CD4-positive, CD25-positive, alpha-beta regulatory T cell (primary cell): ENCODE measurements at places on chromosomes 12 and 14. TPM values are rescaled to one million over a fixed set of nuclear protein-coding genes. Genes with fewer than 3 reads are reported as not detected.

C12orf54 gene
- not detected for total RNA-seq

SSPN gene
- total RNA-seq: not detected

MSI1 gene
- not detected for total RNA-seq

SAMD15 gene
- total RNA-seq: 0.42 TPM

SYCP3 gene
- total RNA-seq: 0.27 TPM

FOXN4 gene
- total RNA-seq: not detected

LMO3 gene
- not detected for total RNA-seq

TXNDC16 gene
- 19.5 TPM for total RNA-seq

HNF1A gene
- not detected for total RNA-seq

TMTC2 gene
- 6.3 TPM for total RNA-seq

PLXNC1 gene
- 13.8 TPM for total RNA-seq

KIF26A gene
- total RNA-seq: 0.07 TPM

IGF1 gene
- not detected for total RNA-seq

PRB2 gene
- total RNA-seq: not detected

NPFF gene
- not detected for total RNA-seq

CCDC198 gene
- total RNA-seq: not detected

FAM161B gene
- 4.6 TPM for total RNA-seq

RNU4-1 gene
- total RNA-seq: 1,793 TPM

BIN2 gene
- total RNA-seq: 273 TPM

CLEC2A gene
- total RNA-seq: not detected

ZDHHC17 gene
- total RNA-seq: 51.2 TPM

HCAR3 gene
- not detected for total RNA-seq

SLC38A2 gene
- 186 TPM for total RNA-seq

ARG2 gene
- 4.3 TPM for total RNA-seq

HCAR1 gene
- not detected for total RNA-seq

SMIM41 gene
- total RNA-seq: 0.54 TPM

PUS1 gene
- 26.0 TPM for total RNA-seq

ZFHX2 gene
- total RNA-seq: 0.42 TPM

CCDC175 gene
- 0.22 TPM for total RNA-seq

APOLD1 gene
- 3.9 TPM for total RNA-seq

SERPINA10 gene
- not detected for total RNA-seq

OTUB2 gene
- total RNA-seq: 0.25 TPM

SDR9C7 gene
- not detected for total RNA-seq

OR2AP1 gene
- 0.25 TPM for total RNA-seq

GUCY2C gene
- not detected for total RNA-seq

TAOK3 gene
- 97.8 TPM for total RNA-seq

C14orf132 gene
- 1.2 TPM for total RNA-seq

A2ML1 gene
- not detected for total RNA-seq

PSME1 gene
- total RNA-seq: 294 TPM

NKX2-8 gene
- not detected for total RNA-seq

WNT1 gene
- total RNA-seq: 0.62 TPM

YAF2 gene
- total RNA-seq: 73.3 TPM

RASAL1 gene
- total RNA-seq: not detected

HOXC5 gene
- total RNA-seq: not detected

ASCL1 gene
- total RNA-seq: not detected

SLC6A15 gene
- total RNA-seq: not detected

KERA gene
- total RNA-seq: not detected
